ENCODE measurements at places on chromosomes 3 and 15.

- no peak for DNase-seq
These were observed 190.7 kb upstream of the SGO1 start for GRCh38 chr3:20376665-20377217.

GRCh38 chr3:157128771-157129681 lies 30.9 kb downstream of the CCNL1 start:
- DNase-seq = no peak

GRCh38 chr3:153219146-153219545 lies 57.1 kb downstream of the RAP2B start:
- DNase-seq = no peak

- no peak for DNase-seq
These were observed 38.8 kb upstream of the SLC25A36 start for GRCh38 chr3:140902791-140903190.

DNA sequence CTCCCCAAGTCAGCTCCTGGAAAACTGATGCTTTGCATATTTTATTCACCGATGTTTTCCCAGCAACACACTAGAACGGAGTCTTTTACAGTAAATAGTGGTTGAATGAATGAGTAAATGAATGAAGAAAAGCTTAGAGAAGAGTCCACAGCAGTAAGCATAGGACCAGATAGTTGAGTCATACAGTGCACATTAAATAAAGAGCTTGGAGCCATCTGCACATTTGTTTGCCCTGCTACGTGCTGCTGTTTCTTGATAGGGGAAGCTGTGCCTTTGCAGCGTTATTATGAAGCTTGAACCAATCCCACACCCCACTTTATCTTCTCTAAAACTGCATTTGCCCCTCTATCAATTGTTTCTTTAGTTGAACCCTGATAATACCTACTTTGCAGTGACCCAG lies 1.2 kb downstream of the FAM98B start:
- no peak for DNase-seq

- no peak for DNase-seq
These were observed 6.4 kb upstream of the FMN1 start for GRCh38 chr15:33200903-33201302.

- DNase-seq = no peak
These were observed 50.3 kb downstream of the MRPS25 start for GRCh38 chr3:15014606-15015328.

DNA sequence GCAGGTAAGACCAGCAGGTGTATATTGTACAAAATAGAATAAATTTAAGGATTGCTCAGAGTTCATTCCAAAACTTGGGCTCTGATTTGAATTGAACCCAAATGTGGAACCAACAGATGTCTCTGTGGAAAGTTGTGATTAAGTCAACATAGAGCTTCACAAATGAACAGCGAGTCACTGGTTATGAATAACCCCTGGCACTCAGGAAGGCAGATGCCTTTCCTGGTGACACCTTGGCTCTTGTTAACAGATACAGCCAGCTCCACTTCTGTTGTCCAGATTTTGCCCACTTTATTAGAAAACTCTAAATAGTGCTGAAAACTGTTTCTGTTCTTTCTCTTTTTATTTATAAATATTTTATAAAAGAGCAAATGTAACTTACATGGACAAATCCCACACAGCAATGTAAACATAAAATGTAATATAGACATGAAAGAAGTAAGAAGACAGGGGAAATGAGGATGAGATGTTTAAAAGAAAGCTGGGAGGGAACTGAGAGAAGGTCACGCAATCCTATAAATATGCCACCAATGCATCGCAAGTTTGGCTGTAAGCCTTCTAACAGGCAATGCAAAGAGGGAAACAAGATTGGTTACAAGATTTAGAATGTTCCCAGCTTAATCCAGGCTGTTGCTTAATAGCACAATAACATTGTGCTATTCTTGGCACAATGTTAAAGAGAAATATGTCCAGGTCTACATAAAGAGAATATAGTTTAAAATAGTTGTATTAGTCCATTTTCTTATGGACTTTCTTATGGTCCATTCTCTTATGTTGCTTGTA lies 495.5 kb downstream of the TAFA4 start:
- DNase-seq = no peak

- DNase-seq = no peak
These were observed 30.3 kb downstream of the SYNM start for GRCh38 chr15:99135194-99135593.

- no peak for DNase-seq
These were observed 86.6 kb downstream of the SNRK start for GRCh38 chr3:43372809-43373559.

GRCh38 chr15:24075420-24076089 lies 388.4 kb upstream of the NDN start:
- DNase-seq = no peak

DNA sequence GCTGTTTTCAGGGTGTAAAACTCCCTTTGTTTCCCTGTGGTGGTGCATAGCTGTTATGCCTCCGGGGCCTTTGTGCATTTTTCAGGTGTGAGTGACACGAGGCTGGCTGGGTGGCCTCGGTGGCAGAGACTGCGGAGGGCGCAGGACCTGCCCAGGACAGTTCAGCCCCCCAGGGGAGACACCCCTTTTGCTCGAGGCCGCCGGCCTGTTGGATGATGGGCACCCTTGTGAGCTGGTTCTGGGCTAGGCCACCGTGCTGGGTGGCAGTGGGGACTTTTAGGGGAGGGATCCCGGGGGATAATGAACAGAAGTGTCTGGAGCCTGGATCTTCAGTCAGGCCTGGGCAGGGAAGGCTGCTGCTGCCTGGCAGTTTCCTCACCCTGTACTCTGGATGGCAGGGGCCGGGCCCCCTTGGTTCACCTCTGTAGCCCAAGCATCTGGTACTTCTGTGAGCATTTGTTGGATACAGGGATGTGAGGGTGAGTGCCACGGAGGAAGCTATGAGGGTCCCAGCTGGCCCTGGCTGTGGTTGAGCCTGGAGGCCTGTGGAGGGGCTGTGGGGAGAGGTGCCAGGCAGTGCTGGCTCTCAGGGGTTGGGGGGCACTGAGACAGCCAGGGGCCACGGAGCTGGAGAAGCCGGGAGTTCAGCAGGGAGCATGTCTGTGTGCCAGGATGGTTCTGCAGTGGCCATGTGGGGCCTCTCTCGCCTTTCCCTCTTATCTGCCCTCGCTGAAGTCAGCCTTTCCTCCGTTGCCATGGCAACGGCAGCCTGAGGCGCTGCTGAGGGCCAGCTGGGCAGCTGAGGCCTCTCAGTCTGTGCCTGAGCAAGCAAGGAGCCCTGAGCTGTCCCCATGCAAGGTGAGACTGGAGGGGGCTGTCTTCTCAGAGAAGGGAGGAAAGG lies 49.0 kb downstream of the KY start:
- DNase-seq = peak; percentile 62

DNA sequence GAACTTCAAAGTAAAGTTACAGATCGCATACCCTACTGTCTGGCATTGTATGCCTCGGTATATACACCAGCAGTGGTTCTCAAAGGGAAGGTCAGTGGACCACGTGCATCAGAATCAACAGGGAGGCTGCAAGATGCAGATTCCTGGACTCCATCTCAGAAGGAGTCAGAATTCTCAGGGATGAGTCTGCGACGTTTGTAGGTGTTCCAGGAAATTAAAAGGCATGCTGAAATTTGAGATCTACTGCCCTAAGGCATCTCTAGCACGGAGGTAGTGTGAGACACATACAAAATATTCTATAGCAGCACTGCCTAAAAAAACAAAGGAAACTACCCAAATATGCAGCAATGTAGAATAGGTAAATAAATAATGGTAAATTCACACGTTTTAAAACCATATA lies 136.8 kb upstream of the BNIP2 start:
- no peak for DNase-seq

GRCh38 chr3:7964899-7965298 lies 536.7 kb upstream of the LMCD1 start:
- no peak for DNase-seq

GRCh38 chr15:67085818-67086636 lies 20.6 kb downstream of the SMAD3 start:
- no peak for DNase-seq

- DNase-seq = no peak
These were observed 58.2 kb upstream of the SNRPA1 start for GRCh38 chr15:101353240-101353639.

DNA sequence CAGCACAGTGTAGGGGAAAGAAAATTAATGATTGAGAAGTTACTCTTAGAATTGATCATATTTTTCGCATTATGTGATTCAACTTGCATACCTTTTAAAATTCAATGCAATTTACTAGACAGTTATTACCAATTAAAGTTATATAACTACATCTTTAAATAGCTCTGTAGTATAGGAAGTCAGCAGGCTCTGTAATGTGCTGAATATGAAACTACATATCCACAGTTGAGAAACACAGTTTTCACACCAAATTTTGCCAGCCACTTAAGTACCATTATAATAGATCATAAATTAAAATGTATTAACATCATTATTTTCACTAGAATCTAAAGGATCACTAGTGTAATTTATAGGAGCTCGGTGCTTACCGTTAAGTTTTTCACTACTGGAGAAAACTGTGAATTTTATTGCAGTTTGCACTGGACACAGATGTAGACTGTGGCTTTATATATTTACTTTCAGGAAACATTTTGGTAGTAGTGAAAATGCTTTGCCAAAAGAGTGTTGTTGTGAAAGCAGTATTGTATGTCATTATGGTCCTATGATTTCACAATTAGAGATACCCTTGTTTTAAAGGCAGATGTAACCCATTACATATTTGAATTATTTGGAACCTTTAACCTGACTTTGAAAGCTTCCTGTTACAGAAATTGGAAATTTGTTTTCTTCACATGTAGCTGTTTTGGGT lies 113.6 kb downstream of the PLCL2 start:
- DNase-seq = no peak

DNA sequence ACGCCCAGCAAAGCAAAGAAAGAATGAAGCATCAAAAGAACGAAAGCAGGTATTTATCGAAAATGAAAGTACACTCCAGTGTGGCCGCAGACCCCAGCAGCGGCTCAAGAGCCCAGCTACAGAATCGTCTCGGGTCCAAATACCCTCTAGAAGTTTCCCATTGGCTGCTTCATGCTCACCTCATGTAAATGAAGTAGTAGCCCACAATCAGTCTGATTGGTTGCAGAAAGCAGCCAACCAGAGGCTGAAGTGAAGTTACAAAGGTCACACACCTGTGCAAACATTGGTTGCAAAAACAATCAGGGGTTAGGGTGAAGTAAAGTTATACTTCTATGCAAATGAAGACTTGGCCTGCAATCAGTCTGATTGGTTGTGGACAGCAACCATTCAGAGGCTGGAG lies 32.0 kb downstream of the SV2B start:
- no peak for DNase-seq

- no peak for DNase-seq
These were observed 121.1 kb upstream of the GOLIM4 start for GRCh38 chr3:168216851-168217250.

DNA sequence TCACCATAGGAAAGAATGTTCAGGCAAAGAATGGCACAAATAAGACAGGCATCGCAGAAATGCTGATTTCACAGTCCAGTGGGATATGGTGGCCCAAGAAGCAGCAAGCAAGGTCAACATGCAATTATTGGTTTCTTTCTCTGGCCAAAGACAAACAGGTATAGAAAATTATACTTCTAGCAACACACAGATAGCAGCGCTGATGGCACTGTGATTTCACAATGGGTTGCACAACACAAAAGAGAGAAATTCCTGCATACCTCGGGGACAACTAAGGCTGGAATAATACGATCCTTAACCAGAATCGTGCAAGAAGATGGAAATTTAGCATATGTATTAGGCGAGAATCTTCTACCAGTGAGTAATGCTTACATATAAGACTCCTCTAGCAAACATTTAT lies 76.3 kb upstream of the NR2F2 start:
- DNase-seq = no peak

GRCh38 chr3:167872941-167873340 lies 137.4 kb downstream of the SERPINI1 start:
- no peak for DNase-seq

- DNase-seq = no peak
These were observed 234.1 kb downstream of the OPA1 start for GRCh38 chr3:193827040-193827669.

DNA sequence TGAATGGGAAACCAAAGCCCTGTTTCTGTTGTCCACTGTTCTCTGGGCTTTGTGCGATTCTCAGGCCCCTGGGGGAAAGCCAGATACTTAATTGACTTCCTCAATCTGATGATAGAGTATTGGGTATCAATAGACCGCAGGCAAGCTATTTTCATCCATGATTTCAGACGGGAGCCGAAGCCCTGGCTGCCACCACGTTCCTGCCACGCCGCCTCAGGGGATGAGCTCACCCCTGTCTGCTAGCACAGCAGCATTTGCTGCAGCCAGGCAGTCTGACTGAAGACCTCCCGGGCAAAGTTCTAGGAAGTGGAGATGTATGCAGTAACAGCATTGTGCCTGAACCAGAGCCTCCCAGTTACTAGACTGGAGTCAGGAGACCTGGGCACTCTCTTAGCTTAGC lies 69.8 kb downstream of the ISG20 start:
- DNase-seq = no peak

DNA sequence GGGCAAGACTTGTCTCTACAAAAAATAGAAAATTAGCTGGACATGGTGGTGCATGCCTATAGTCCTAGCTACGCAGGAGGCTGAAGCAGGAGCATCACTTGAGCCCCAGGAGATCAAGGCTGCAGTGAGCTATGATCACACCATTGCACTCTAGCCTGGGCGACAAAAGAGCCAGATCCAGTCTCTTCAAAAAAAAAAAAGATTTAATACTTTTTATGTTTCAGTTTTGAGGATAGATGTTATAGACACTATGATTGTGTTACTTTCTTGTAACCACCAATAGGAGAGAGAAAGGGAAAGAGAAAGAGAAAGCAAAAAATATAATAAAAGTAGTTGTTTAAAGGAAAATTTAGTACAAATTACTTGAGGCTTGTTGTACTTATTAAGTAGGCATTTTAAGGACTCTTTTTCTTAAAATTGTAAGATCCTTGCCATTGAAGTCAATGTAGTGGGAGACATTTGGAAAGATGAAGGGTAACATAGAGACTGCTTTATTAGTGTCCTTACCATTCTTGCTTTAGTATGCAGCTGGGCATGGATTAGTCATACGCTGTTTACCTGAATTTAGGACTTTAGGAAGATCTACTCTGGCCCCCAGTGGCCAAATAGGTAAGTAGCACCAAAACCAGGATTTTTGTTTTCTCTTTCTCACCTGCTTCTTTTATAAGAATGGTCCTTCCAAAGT lies 35.1 kb upstream of the ZDHHC23 start:
- peak; percentile 20 for DNase-seq

DNA sequence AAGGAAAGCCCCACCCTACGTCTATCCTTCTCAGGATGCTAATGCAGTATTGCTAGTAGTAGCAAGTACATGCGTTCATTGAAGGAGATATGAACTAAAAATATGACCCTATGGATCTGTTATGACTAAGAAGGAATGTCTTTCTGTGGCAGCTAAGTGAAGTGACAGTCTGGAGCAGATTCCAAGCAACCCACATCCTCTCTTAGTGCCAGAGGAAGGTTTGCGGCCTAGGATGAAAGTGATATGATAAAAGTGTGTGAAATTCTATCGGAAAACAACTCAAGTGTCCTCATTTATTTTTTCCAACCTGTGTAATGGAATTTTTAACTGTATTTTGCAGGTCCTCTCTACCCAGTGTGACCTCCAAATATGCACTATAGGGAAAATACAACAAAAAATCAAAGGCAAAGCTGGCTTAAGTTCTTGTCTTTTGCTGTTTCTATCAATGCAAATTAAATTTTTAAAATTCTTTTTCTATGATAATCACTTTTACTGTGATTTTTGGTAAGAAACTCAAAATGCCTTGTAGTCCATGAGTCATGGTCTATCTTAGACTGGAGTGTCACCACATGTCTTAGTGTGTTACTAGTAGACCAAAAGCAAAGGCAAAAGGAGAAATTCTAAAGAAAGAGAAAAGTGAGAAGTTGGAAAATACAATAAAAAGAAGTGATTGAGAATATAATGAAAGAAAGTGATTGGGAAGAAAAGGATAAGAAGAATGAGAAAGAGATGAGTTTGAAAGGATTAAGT lies 161.2 kb upstream of the TMCO5A start:
- DNase-seq = no peak

Measured in left renal pelvis (tissue), 4 donors.